ENCODE measurements at places on chromosomes 7 and 10. TPM values are rescaled to one million over a fixed set of nuclear protein-coding genes. Genes with fewer than 3 reads are reported as not detected.

Gene ZNF438
- total RNA-seq: 5.1 TPM

DNA sequence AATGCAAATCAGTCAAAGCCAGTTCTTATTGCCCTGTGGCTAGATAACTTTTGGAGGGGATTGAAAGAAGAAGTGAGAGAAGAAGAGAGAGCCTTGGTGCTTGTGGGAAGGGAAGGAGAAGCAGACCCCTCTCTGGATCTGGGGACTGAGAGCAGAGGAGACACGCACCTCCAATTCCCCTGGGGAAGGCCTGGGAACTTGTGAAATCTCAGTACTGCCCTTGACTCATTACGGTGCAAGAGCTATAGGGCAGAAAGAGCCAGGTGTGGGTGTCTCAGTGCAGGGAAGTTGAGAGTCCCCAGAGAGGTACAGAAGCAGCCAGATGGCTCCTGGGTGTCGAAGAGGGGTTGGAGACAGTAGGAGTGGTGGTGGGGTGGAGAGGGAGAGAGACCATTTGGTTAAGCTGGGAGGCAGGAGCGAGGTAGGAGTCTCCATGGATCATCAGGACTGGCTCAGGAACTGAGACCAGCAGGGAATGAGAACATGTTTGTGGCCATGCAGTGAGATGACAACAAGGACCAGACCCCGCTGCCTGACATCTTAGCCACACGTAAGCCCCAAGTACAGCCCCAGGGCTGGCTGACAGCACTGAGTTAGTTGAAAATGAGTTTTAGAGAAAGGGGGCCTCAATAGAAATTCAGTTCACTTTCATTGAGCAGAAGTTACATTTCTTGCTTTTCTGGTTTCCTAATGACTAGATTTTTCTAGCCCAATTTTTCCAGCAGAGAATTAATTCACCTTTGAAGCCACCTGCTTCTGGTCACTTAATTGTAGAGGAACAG lies 238.2 kb downstream of the BUB3 start:
- no peak for DNase-seq

- no peak for DNase-seq
Observed at GRCh38 chr10:116289652-116290051, 16.6 kb upstream of the GFRA1 start.

Gene TMEM270
- total RNA-seq: 1.7 TPM

DNA sequence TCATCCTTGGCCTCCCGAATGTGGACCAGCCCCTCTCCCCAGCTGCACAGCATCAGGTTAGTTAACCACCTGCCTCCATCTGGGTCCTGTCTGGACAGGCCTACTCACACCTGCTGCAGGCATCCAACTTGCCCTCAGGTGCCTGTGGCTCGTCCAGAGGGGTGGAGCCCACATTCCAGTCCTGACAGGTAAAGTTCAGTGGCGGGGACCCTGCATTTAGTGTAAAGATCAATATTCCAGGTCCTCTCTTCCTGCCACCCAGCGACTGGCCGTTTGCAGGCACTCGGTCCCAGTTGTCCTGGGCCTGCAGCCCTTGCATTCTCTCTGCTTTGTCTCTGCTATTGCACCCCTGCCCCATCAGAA lies 15.0 kb downstream of the HTRA1 start:
- DNase-seq: no peak

GRCh38 chr10:100828738-100829096 lies 83.3 kb downstream of the PAX2 start:
- DNase-seq: no peak
